ENCODE measurements at places on chromosomes 4 and X.
A peak's percentile ranks its signal among the peaks of the same experiment; 100 is the strongest.

DNA sequence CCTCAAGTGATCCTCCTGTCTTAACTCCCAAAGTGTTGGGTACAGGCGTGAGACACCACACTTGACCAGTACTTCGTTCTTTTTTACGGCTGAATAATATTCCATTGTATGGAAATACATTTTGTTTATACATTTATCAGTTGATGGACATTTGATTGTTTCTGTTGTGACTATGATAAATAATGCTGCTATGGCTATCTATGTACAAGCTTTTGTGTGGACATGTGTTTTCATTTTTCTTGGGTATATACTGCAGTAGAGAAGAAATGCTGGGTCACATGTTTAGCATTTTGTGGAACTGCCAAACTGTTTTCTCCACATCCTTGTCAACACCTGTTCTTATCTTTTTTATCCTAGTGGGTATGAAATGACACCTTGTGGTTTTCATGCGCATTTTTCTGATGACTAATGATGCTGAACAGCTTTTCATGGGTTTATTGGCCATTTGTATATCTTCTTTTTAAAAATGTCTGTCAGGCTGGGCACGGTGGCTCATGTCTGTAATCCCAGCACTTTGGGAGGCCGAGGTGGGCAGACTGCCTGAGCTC, 37.3 kb downstream of the SAT1 start:
- no peak for DNase-seq

GRCh38 chr4:95411371-95412088, 137.2 kb downstream of the UNC5C start:
- no peak for DNase-seq

GRCh38 chr4:25223802-25224375, 9.9 kb upstream of the PI4K2B start:
- no peak for DNase-seq

DNA sequence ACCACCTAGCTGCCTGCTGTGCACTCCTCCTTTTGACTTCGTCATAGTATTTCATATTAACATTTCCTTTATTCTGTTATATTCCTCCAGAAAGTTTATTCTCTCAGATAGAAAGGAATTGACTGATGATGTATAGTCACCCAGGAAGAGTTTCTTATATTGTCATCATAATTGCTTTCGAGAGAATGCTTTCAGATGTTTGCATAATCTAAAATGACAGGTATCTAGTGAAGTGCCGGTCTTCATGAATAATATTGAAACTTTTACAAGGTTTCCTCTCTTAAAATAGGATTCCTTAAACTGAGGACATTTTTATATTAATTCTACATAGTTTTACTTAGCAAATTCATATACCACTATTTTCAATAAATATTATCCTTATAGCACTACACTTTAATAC, 10.1 kb downstream of the SEC24D start:
- no peak for DNase-seq

DNA sequence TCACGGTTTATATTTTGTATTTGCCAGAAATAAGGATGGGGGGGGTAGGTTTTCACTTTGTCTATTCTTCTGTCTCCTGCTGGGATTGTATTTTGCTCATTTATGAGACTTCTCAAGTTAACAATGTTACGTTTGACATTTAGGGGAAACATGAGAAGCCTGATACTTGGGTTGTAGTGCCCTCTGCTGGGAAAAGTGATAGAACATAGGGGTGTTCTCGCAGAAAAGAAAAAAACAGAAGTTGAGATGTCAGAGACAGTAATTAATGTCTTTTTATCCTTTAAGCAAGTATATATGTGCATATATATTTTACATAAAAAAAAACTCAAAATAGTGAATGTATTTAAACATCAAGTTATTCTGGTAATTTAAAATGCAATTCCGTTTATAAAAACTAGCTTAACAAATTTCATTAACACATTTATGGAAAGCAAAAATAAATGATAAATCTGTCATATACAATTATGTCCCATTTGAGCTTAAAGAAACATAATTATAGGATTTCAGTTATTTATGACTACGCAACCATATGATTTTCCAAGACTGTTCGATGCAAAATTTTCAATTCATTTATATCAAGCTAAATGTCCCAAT, 46.0 kb upstream of the TMPRSS11F start:
- peak; percentile 24 for DNase-seq

DNA sequence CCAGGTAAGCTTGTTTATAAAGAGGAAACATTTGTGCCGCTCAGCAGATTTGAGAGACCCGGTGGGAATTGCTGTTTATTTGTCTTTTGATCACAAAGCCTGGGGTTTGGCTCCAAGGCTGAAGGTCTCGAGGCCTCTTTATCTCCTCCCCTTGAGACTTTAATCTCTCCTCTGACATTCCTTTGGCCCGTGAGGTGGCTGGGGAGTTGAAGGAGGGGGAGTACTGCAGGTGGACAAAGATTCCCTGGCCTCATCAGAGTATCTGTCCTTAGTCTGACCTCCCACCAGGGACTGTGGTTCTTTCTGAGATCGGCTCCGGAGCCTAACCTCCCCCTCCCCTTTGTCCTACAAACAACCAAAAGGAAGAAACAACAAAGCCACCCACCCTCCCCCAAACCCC, 216.5 kb downstream of the MID1IP1 start:
- no peak for DNase-seq

DNA sequence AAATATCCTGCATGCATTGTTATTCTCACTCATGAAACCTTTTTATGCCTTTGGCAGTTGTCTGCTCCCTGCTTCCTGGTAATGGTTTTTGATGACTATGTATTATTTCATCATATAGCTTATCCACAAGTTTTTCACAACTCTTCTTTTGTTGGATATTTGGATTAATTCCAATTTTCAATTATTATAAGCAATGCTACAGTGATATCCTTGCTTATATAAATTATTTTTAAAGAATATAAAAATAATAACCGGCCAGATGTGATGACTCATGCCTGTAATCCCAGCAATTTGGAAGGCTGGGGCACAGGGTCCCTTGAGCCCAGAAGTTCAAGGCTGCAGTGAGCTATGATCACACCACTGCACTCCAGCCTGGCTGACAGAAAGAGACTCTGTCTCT, 47.0 kb downstream of the ASIC5 start:
- DNase-seq: no peak

DNA sequence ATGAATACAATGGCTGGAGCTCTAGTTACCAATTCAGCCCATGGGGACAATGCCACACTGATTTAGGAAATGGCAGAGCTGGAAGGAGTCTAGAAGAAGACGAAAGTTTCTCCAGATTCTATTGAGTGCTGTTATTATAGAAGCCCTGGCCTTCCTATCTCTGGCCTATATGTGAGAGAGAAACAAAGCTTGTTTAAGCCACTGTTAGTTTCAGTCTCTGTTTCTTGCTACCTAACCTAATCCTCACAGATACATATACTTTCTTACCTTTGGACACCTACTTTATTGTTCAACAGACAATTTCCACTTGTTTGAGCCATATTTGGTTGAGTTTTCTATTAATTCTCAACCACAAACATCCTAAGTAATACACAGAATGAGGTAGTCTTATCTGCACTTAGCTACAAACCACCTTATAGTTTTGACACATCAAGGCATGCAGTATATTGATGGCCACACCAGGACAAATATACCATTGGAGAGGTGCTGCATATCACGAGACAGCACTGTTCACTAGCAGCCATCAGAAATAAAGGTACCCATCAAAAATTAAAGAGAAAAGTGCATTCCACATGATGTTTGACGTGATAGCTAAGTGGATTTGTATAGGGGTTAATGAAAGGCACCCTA, 190.2 kb downstream of the SMIM20 start:
- DNase-seq: no peak

- no peak for DNase-seq
Observed at GRCh38 chr4:146029147-146029546, 90.5 kb upstream of the ZNF827 start.

DNA sequence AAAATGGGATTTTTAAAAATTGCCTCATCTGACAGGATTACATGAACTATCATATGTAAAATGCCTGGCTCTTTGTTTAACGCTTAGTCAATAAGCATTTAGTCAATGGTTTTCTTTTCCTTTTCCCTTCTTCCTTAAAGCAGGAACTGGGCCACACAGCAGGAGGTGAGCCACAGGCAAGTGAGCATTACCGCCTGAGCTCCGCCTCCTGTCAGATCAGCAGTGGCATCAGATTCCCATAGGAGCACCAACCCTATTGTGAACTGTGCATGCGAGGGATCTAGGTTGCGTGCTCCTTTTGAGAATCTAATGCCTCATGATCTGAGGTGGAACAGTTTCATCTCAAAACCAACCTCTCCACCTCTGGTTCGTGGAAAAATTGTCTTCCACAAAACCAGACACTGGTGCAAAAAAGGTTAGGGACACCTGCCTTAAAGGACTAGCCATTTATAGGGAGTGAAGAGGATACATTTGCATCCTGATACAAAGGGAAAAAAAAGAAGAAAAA, 306.1 kb downstream of the FBXW7 start:
- DNase-seq: no peak

DNA sequence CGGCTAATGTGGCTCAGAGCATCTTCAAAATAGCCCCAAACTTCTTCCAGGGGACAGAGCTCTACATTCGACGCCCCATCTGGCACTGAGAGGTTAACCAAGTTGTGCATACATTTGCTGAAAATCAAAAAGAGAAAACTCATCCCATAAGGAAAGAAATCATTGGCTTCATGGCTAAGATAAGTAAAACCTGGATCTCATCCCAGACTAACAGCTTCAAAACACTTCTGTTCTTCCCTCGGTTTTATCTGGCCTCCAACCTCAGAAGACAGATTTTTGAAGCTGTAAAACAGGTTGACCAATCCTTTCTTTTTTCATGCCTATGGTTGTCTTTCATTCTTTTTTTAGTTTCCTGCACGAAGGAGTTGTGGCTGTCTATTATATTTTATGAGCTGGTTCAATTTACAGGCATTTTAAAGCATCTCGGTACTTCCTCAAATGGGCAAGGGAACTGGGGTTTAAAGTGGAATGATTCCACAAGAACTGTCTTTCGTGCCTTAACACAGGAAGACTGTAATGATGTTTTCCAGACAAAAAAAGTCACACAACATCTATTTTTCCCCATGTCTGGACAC, 107.6 kb downstream of the DLG3 start:
- no peak for DNase-seq

DNA sequence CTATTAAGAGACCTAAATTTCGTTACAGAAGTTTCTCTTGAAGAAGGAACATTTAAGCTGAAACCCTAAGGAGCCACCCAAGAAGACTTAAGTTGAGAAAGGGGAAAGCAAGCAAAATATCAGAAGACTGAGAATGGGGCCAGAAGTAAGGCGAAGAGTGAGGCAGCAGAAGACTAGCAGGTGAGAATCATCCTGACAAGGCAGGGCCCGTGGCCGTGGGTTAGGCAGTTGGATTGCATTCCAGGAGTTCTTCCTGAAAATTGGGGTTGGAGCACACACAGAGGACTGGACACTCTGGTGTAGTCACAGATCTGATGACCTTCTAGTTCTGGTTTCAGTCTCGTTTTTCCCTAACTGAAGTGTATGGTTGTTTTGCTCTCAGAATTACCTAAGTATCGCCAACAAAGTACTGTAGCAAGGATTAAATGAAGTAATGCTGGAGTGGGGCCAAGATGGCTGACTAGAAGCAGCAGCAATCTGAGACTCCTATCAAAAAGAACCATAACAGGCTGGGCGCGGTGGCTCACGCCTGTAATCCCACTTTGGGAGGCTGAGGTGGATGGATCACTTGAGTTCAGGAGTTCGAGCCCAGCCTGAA, 94.4 kb upstream of the GUCY1A1 start:
- no peak for DNase-seq

DNA sequence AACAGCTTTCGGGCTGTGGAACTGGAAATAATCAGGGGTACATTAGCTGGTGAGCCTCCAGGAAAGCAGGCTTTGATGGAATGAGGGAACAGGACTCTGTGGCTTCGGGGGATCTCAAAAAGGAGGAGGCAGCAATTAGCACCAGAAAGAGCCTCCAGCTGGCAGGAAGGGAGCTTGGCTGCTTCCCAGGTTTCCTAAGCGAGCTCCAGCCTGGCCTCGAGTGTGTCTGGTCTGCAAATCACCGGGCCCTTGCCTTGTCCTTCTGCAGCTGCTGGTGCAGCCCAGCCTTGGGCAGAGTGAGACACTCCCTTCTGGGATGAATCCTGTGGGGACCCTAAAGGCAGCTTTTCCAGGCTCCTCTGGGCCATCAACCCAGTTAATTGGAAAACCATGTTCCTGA, 10.7 kb upstream of the PDHA1 start:
- no peak for DNase-seq

GRCh38 chr4:94390804-94391410, 48.3 kb upstream of the HPGDS start:
- peak; percentile 22 for DNase-seq

- no peak for DNase-seq
Observed at GRCh38 chr4:23861897-23862296, 27.9 kb downstream of the PPARGC1A start.

- DNase-seq: no peak
Observed at GRCh38 chr4:100633269-100633668, 115.4 kb upstream of the EMCN start.

DNA sequence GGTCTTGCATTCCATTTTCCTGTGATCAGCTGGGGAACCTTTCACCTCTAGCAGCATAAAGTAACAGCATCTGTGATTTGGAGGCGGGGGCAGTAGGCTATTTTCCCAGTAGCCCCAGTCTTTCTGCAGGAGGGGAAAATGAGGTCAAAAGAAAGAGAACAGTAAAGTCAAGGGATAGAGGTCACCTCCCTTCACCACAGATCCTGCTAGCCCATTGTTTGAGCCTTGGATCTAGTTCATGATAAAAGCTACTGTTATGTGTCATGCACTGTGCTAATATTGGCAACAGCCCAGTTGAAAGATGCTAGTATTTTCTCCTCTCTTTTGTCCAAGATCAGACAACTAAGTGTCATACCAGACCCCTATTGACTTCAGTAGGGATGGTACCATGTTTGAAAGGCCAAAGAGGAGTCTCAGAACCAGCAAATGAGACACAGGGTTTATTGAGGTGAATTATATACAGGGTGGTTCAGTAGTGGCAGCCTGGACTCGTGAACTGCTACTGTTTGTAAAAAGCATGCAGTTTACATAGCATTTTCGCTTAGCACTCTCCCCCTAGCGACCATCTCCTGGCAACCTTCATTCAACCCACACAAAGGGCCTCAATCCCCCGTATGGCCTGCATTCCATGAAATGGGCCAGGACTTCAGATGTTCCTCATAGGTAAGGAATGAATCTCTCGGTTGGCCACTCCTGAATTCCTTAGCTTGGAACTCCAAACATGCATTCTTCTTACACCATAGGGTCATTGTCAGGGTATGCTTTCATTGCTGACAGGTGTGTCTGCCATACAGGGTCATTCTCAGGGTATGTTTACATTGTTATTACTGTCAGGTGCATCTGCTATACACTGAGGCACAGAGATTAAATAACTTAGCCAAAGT, 170.0 kb upstream of the FRMPD4 start:
- no peak for DNase-seq

DNA sequence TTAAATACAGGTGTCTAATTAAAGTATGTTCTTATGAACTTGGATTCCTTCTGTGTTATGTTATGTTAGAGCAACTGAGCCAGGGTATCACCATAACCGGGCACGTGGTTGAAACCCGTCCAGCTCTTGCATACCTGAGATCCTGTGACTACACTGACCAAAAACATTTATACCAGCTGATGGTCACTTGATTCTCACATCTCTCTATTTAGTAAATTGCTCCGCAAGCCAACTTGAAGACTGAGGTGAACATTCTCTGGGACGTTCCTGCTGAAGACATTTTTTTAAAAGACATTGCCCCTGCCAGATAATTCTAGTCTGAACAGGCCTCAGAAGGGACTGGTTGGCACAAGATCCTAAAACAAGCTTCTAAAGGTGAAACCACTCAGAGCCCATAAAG, 550.0 kb upstream of the DIPK2B start:
- no peak for DNase-seq

All from stimulated activated CD4-positive, alpha-beta T cell treated with anti-CD3 and anti-CD28 coated beads, Interleukin-2, amount 100 ng/mL, for 24 hours (primary cell).